Stimulated activated CD4-positive, alpha-beta T cell treated with anti-CD3 and anti-CD28 coated beads, Interleukin-1b, Interleukin-23, amount 100 ng/mL, for 1 hour (primary cell): ENCODE measurements at places on chromosomes 11 and 22.

- no peak for DNase-seq
Measured at GRCh38 chr11:67295846-67296245, 6.7 kb downstream of the ANKRD13D start.

DNA sequence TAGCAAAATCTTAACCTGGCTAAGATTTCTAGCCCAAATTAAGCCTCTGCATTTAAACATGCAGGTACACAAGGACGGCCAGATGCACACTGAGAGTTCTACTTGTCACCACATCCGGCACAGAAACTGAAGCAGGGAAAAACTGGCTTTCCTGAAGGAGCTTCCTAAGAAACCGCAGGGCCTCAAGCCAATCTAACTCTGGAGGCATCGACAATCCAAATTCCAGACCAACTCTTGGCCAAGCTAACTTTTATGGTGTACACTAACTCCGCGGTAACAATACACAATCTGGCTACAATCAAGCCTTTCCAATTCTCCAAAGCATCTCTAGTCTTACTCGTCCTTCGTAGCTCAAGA is 1.2 kb downstream of the MSANTD2 start:
- no peak for DNase-seq

DNA sequence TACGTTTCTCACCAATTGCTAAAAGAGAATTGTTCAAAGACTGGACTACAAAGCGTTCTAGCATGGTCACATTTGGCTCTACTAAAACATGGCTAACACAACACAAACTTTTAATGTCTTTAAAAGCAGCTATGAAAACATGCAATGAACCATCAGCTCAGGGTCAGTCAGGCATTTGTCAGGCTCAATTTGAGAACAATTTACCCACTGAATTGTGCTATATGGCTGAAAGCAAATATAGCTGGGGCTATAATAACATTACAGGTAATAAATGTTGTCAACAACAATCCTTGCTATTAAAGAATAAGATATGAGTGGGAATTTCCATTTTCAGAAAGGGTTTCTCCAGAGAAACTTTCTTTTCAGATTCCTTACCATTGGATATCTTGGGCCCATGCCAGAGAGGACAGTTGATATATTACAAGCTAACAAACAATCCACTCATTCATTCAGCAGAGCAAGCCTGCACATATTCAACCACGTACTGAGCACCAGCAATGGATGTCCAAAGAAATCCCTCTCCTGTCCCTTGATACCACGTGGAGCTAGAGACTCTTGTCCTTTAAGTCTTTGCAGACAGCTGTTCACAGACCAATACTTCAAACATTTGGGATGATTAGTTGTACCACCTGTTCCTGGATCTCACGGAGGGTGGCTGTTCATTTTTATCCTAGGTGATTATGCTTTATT is 82.5 kb upstream of the DDI1 start:
- no peak for DNase-seq

GRCh38 chr22:47202819-47203553 is 440.5 kb downstream of the TBC1D22A start:
- DNase-seq = no peak

- DNase-seq = no peak
Measured at GRCh38 chr11:92240916-92241315, 16.3 kb downstream of the FAT3 start.

- no peak for DNase-seq
Measured at GRCh38 chr11:65051398-65051858, 6.9 kb downstream of the NAALADL1 start.

GRCh38 chr11:128684549-128685401 is 9.1 kb upstream of the FLI1 start:
- DNase-seq = no peak

- DNase-seq = no peak
Measured at GRCh38 chr11:74818283-74818946, 69.8 kb downstream of the RNF169 start.

GRCh38 chr22:38881464-38881871 is 9.5 kb upstream of the CBX6 start:
- DNase-seq = no peak

DNA sequence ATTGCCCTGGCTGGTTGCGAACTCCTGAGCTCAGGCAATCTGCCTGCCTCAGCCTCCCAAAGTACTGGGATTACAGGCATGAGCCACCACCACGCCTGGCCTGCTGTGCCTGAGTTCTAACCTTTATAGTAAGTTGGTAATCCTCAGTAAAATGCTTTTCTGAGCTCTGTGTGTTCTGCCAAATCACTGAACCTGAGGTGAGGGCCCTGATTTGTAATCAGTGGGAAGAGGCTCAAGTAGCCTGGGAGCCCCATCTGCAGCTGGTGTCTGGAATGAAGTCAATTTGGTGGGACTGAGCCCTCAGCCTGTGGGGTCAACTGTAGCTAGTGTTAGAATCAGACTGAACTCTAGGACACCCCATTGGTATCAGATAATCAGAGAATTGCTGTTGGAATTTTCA is 72.6 kb upstream of the PARVG start:
- DNase-seq = no peak

DNA sequence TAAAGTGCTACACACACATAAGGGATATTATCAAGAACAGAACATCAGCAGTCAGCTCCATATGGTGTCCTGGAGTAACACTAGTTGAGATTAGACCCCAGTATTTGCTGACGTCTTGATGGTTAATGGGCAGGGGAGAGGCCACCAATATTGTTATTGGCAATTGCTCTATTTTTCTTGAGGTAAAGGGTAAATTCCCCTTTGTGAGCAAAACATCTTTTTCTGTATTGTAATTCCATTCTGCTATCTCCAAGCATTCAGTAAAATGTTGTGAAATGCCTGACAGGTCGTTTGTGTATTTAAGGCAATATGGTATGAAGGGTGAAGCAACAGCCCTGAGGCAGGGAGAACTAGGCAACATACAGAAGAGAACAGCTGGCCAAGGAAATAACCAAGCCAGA is 21.9 kb downstream of the PC start:
- no peak for DNase-seq

- no peak for DNase-seq
Measured at GRCh38 chr22:37105154-37105553, 4.4 kb downstream of the TMPRSS6 start.

- DNase-seq = no peak
Measured at GRCh38 chr11:108662700-108663099, 2.2 kb upstream of the DDX10 start.

GRCh38 chr11:23079382-23079813 is 219.1 kb upstream of the CCDC179 start:
- DNase-seq = no peak

- DNase-seq = no peak
Measured at GRCh38 chr11:33936725-33937604, 45.1 kb upstream of the LMO2 start.

DNA sequence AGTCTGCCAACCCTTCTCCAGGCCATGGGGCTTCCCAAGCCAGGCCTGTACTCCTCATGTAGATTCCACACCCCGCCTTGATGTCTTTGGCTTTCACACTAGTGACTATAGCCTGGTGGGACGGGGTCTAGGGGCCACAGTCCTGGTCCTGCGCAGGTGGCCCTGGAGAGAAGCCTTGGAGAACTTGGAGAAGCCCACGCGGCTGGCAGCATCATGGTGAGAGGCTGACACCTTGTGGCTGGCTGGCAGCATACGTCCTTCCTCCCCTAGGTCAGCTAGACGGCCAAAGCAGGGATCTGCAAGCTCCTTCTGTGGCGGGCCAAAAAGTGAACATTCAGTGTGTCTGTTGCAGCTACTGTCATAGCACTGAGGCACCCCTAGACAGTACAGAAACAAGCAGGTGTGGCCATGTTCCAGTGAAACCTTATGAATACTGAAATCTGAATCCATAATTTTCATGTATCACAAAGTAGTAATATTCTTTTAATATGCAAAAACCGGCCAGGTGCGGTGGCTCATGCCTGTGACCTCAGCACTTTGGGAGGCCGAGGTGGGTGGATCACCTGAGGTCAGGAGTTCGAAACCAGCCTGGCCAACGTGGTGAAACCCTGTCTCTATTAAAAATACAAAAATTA is 42.0 kb downstream of the FAM83F start:
- no peak for DNase-seq

GRCh38 chr11:82845356-82846353 is 54.6 kb downstream of the PRCP start:
- no peak for DNase-seq

DNA sequence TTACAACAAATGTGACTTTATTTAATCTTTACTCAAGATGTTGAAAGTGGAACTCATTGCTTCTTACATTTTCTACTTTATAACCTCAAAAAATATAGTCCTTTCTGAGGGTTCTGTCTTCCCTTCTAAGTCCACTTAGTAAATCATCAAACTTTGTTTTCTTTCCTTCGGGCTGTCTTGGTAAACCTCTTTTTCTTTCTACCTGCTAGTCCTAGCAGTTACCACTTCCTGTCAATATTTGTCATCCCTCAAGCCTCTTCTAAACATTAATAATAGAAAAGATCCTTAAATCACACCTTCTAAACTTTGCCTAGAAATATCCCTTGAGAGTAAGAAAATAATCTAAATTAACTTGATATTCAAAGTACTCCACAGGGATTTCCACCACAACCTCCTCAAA is 580.4 kb downstream of the CNTN5 start:
- DNase-seq = no peak

GRCh38 chr11:10474551-10474950 is 19.5 kb downstream of the AMPD3 start:
- DNase-seq = no peak

GRCh38 chr11:17610085-17610894 is 63.2 kb downstream of the OTOG start:
- DNase-seq = no peak

GRCh38 chr11:61168042-61168688 is 6.9 kb upstream of the VPS37C start:
- DNase-seq = no peak

DNA sequence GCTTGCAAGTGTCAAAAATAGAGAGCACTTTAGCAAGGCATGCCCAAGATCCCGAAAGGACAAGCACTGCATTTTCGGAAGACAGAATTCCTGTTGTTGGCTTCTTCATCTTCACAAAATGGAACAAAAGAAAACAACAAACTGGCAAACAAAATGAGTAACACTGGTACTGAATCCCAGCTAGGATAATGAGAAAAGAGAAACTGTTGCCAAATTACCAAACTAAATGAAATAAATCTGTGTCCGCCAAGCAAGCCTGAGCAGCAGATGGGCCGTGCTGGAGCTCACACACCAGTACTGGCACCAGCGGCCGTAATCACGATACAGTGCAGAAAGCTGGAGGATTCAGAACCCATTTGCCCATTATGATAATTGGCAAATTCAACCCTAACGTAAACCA is 30.6 kb downstream of the TUB start:
- no peak for DNase-seq

DNA sequence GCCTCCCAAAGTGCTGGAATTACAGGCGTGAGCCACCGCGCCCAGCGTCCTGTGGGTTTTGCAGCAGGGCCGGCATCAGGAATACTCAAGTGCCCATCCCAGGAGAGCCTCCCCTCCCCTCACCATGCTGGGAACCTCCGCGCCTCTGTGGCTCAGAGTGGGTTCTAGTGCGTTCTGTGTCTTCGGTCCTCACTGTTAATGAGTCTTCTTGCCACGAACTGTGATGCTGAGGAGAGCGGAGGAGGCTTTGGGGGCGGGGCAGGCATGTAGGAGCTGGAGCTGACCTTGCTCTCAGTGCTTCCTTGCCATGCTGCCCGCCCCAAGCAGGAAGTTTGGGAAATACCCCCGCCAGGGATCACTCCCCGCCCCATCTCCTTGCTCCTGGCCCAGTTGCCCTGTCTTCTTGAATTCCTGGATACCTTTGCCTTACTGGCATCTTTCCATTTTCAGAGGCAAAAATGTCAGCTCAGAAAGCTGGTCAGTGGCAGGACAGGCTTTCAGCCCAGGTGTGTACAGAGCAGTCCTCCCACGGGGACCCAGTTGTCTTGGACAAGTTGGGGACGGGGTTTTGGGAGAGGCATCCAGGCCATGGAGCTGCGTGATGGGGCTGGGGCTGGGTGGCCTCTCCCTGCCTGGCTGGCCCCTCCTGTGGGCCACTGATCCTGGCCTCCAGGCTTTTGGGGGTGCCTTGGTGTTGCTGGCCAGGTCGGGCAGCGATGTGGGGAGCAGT is 5.1 kb downstream of the GRAMD4 start:
- DNase-seq = no peak

DNA sequence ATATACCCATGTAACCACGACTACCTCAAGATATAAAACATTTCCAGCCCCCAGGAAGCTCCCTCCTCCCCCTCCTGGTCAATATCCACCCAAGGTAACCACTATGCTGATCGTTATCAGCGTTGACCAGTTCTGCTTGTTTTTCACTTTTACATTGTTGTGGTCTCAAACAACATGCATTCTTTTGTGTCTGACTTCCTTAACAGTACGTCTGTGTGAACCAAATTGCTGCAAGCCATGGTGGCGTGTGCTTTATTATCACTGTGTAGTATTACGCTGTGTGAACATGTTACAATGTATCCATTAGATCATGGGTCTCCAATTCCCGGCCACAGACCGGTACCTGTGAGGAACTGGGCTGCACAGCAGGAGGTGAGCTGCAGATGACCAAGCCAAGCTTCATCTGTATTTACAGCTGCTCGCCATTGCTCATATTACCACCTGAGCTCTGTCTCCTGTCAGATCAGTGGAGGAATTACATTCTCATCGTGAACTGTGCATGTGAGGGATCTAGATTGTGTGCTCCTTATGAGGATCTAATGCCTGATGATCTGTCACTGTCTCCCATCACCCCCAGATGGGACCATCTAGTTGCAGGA is 15.5 kb upstream of the GRK3 start:
- no peak for DNase-seq

DNA sequence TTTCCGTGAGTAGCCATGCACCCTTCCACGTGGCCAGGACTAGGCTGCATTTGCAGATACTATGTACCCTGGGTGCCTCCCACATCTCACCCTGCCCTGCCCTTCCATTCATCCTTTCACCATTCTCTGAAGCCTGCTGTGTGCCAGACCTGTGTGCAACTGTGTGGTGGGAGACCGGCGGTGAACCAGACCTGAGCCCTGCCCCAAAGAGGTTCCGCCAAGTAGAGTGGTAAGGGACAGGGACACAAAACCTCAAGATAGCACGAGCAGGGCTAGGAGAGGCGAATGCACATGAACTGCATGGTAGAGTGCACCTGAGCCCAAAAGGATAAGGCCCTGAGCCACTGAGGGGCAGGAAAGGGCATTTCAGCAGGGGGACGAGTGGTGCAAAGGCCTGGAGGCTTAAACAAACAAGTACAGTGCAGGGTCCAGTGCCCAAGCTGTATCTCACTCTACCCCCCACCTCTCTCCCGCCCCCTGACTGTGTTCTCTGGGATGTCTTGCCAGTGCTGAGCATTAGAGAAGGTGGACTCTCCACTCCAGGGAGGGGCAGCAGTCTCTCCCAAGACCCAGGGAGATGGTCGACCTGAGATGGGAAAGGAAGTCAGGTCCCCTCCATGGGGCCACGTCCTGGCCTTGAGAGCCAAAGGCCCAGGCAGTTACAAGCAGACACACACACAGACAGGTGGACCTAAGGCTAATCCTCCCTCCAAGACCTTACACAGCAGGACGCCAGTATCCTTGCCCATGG is 14.1 kb upstream of the ARAP1 start:
- no peak for DNase-seq
